ENCODE measurements at places on chromosomes 12 and 14.

DNA sequence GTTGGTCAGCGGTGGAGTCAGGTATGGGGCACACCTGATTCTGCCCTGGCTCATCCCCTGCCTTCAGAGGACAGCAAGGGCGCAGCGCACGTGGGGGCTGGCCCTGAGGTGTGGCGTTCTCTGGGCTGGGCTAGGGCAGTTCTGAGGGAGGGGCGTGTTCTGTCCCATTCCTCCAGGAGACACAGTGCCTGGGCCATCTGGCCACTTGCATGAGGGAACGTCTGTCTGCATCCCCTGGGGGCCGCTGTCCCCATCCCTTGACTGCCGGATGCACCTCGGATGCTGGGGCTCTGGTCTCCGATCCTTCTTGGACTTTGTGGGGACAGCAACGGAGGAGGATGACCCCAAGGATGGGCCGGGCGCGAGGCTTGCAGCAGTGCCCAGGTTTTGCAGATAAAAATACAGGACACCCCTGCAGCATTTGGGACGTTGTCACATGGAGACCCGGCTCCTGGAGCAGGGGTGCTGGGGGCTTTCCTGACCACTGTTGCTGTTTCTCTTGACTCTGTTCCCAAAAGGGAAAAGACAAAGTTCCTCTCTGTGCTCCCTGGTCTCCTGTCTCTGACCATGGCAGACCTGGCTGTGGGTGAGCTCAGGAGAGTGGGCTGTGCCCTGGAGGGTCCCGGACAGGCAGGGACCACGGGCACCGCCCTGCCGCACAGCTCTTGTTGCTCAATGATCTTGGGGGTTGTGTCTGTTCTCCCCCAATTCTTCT is 6.9 kb downstream of the MTA1 start:
- no peak for DNase-seq

- no peak for DNase-seq
Measured at GRCh38 chr14:72492196-72492595, 401.7 kb downstream of the DPF3 start.

DNA sequence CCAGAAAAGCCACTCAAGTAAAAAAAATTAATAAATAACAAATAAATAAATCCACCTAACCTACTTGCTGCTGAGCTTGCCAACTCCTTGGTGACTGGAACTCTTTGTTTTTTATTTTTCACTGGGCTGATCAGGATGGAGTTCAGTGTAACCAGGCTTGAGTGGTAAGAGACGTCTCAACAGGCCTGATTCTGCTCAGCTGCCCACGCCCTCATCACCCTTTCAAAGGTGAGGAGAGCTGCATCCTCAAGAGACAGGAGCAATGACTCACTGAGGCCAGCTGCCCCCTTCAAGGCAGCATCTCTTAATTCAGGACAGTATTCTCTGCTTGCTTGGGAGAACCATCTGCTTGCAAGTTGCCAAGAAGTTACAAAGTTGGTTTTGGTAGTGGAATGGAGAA is 111.9 kb upstream of the CPM start:
- DNase-seq, result no peak

GRCh38 chr14:94043756-94044475 is 17.8 kb downstream of the OTUB2 start:
- DNase-seq, result no peak

DNA sequence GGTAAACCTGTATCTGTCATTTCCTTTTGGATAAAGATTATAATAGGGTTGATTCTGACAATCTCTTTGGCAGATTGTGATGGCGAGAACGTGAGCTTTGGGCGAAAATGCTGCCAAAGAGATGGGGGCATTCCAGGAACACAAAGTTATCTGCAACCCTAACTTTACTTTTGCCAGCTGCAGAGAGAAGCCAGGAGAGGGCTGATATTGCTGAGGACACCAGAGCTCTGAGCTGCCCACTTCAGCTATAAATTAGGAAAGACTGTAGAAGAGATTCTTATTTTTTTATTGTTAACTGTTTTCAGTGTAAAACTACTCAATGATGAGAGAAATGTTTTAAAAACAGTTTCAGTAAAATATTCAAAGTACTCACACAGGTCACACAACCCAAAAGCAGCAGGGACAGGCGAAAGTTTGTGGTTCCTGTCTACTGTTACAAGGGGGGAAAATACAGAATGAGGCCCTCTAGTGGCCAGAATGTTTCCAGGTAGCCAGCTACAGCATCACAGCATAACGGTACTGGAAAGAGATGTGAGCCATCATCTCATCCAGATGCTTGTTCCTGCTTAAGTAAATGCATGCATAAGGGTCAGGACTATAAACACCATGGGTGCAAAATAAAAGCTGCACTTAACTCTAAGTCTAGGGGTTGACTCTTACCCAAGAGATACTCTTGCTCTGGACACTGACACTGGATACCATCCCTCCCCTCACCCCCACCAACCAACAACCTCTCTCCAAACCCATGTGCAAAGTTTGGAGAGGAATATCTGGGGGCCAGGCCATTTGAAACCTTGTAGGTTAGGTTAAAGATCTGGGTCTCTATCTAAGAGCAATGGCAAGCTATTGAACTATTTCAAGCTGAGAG is 498.4 kb downstream of the RMST start:
- DNase-seq, result no peak

DNA sequence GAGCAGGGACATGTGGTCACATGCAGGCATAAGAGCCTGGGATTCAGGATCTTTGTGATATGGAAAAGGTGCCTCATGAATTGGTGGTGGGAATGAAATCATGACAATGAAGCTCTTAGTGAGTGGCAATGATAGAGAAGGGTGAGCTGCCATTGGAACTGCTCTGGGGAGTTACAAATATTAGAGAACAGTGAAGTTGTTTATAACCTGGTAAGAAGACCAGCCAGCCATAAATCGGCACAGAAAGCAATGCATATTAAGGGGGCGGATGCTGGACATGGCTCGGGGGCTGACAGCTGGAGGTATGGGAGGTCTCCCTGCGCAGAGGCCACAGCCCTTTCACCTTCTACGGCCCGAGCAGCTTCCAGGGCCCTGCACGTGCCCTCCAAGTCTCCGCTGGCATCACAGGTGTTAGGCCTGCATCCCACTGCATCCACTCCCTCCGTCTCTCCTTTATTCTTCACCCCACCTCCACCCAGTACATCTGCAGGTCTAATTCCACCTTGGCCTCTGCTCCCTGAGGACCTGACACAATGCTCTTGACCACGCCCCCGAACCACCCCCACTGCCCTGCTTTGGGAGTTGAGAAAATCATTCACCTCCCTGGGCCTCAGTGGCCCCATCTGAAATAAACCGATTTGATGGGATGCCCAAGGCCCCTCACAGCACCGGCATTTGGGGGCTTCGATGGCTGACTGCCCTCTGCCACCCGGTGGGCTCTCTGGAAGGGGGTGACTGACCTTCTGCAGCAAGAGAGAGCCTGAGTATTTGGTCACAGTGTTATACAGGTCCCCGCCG is 4.1 kb downstream of the CACNA2D4 start:
- DNase-seq, result no peak

GRCh38 chr14:21244544-21244943 is 24.7 kb downstream of the HNRNPC start:
- no peak for DNase-seq

DNA sequence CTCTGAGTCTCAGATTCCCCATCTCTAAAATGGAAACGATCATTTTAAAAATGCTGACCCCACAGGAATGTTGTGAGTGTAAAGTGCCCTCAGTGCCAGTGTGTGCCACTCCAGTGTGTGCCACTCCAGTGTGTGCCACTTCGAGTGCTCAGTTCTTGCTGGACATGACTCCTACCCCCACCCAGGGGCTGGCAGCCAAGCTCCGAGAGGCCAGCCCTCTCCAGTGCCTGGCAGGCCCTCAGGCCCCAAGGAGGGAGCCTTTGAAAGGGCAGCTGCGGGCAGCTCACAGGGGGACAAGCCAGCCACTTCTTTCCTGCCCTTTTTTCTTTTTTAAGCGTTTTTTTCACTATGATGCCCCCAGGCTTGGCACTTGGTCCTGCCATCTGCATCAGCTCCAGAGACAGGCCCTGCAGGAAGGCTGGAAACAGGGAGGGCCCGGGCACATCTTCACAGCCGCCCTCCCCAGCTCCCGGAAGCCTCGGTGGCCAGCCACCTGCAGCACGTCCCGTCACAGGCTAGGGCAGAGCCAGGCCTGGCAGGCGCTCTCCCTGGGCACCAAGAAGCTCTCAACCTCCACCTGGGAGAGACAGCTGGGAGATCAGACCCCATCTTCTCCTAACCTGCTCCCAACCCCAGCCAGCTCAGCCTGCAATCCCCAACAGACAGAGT is 29.8 kb downstream of the NCOR2 start:
- DNase-seq, result no peak

- DNase-seq, result peak; percentile 34
Measured at GRCh38 chr14:69270795-69271708, 11.1 kb downstream of the GALNT16 start.

DNA sequence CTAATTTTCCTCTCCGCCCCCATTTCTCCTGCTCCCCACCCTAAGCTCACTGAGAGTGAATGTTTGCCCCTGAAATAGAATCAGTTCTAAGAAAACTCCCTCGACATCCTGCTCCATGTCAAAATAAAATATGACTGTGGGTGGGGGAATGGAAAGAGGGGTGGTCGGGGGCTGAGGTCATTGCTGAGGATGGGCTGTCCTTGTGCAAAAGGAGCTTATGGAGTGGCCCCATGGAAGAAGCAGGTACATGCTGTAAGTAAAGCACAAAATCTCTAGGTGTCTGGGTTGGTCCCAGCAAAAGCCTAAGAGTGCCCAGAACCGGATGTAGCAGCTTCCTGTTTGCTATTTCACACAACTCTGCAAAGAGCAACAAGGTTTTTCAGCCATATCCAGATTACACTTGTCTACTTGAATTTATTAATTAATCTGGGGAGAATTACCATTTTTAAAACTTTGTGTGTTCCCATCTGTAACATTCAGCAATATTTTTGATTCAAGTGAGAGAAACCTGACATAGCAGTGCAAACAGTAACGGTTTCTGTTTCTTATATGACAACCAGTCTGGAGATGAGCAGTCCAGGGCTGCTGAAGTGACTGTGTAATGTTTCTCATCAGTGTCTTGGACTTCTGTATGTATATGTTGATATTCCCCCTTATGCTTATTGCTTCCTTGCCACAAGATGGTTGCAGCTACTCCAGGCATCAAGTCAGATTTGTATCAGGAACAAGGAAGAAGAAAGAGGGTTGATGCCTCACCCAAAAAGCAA is 40.4 kb upstream of the GZMB start:
- DNase-seq, result no peak

DNA sequence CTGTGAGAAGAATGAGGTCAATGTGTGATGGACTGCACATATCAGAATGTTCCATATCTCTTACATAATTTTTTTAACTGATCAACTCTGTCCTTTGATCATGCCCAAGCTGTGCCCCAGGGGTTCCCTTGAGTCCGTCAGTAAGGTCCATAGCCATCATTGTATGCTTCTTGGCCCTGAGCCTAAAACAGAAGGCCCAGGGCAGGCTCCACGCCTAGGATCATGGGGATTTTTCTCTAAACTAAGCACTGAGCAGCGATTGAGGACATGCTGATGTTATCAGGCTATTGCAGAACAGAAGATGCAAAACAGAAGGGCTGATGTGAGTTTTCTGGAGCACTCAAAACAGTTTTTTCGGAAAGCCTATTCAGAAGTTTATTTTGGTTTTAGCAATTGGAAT is 20.9 kb downstream of the RNASE9 start:
- no peak for DNase-seq

DNA sequence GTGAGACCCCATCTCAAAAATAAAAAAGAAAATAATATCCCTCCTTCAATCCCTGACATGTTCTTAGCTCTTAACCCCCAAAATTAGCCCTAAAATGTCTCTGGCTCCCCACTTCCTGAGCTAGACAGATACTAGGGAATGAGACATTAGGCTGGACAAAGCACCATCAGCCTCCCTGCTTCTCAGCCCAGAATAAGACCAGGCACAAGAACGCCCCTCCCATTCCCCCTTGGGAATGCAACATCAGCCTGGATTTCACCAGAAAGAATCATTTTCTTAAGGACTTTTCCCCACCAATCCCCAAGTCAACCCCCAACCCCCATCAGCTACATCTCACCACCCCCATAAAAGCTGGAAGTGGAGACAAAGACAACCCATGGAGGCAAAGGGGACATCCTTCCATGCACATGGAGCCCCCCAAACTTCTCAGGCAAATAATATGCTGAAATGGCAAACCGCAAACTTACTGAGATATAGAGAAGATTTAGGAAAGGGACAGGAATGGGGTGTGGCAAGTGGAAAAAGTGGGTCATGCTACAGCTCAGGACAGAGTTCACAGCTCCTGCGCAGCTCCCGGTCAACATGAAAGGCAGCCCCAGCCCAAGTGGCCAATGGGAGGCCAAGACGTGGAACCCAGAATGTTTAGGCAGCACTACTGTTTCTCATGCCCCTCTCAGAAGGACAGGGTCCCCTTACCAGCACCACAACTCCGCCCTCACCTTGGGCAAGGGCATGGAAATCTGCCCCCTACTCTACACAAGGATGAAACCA is 2.7 kb downstream of the CHD4 start:
- peak; percentile 35 for DNase-seq

- no peak for DNase-seq
Measured at GRCh38 chr12:131283191-131283861, 329.6 kb downstream of the ADGRD1 start.

DNA sequence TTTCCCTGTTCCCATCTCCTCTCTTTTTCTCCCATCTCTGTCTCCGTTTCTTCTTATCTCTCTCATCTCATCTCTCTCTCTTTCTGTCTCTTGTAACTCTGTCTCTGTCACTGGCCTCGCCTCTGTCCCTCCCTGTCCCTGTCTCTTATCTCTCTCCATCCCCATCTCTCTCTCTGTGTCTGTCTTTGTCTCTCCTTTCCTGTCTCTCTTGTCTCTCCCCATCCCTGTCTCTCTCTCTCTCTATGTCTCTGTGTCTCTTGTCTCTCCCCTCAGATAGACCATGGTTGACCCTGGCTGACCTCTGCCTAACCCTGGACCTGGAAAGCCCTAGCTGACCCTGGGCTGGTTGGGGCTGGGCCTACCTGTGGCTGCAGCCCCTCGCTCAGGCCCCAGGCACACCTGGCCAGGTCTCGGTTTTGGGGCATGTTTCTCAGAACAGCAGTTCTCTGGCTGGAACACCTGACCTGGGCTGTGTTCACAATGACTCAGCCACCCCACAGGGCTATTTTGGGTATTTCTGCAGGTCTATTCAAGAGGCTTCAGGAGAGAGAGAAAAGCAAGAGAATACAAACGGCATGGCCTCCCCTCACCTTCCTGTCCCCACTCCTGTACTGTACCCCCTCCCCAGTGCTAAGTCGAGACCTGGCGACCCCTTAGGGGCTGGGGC is 174.4 kb downstream of the TMEM121 start:
- DNase-seq, result no peak

DNA sequence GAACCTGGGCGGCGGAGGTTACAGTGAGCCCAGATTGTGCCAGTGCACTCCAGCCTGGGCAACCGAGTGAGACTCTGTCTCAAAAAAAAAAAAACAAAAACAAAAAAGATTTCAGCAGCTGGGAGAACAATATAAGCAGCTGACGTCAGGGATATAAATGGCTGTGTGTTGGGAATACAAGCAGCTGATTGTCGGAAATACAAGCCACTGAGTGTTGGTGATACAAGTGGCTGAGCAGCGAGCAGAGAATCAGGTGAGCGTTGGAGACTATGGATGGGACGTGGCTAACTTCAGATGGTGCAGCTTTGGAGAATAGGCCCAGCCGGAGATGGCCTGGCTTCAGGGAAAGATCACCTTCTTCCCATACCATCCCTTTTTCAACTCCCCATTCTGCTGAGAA is 32.0 kb downstream of the PSEN1 start:
- no peak for DNase-seq

Data from adrenal gland (tissue), 19 donors.